ENCODE measurements at places on chromosomes 16 and 17.

GRCh38 chr16:84785843-84786581 lies 33.8 kb upstream of the CRISPLD2 start:
- DNase-seq = no peak

- DNase-seq = no peak
Observed at GRCh38 chr17:64005734-64006167, 7.6 kb downstream of the PRR29 start.

GRCh38 chr17:29007860-29008455 lies 2.1 kb upstream of the SEZ6 start:
- DNase-seq = no peak

GRCh38 chr17:58513965-58514769 lies at the start of gene MTMR4:
MTMR4 (minus strand) TSS chr17:58514638; CDS start chr17:58514407, 231 bp downstream.
- DNase-seq = peak; percentile 74

- DNase-seq = no peak
Observed at GRCh38 chr16:76976101-76976500, 214.9 kb upstream of the MON1B start.
